ENCODE measurements at places on chromosomes 6 and 20.

- DNase-seq: no peak
Observed at GRCh38 chr6:25010902-25011625, 75.3 kb upstream of the RIPOR2 start.

- no peak for DNase-seq
Observed at GRCh38 chr20:8721098-8721497, 347.8 kb upstream of the PLCB4 start.

GRCh38 chr20:62918831-62919230 is 7.5 kb downstream of the DIDO1 start:
- no peak for DNase-seq

DNA sequence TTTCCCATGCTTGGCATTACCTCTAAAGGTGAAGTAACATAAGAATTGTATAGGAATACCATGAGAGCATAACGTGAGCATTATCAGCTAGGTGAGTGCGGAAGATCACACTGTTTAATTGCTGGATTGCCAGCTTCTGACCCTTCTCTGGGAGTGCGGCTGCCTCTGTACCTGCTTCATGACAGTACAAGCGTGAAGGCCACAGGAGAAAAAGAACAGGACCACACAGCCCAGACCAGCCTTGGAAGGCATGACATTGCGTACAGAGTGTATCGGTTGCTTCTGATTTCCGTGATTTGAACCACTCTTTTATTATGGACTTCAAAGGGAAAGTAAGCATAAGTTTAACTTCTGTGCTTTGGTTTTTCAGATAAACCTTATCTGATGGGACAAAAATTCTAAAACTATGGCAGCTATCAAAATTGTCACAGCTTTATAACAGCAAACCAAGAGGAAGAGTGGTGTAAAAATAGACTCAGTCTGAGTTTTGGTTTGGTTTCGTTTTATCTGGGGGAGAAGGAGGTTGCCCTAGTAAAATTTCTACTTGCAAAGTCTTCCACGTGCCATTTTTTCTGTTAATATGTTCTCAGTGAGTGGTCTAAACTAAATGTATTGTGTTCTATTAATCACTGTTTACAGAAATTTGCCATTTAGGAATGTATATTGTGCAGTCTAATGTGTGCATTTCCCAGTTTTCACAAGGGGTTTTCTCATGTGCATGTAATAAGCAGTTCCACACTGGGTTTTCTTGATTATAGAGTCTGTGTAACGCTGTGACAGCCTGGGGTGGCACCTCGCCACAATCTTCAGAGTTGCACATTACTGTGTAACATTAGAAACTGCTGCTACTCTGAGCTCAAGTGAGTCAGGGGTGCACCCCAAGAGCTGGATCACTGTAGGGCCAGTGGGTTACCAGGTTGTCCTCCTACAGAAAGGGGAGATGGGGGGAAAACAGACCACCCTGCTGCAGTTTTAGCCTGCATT is 97.3 kb downstream of the RPP40 start:
- no peak for DNase-seq

GRCh38 chr6:35330541-35331119 is 11.7 kb upstream of the PPARD start:
- no peak for DNase-seq

Measured in hypothalamus (tissue), 51 donors.